ENCODE measurements at places on chromosomes 6 and 20.
A peak's percentile ranks its signal among the peaks of the same experiment; 100 is the strongest.

GRCh38 chr20:37852666-37853065 lies 50.3 kb upstream of the VSTM2L start:
- no peak for DNase-seq

GRCh38 chr6:119162134-119162775 lies 83.8 kb upstream of the FAM184A start:
- no peak for DNase-seq

DNA sequence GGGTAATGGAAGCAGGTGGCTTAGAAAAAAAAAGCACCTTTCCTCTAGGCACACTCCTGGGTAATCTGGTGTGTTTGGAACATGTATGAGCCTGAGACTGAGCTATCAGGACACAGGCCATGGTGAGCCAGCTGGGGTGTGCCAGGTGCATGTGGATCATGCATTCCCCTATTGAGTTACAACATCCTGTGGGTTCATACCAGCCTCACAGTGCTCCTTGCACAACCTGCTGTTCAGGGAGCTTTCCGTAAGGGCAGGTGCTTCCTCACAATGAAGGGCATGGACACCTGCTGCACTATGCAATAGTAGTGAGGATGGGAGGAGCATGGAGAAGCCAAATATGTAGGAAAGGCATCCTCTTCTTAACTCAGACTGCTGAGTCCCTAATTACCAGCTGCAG lies 197.2 kb upstream of the SUPT3H start:
- DNase-seq, result no peak

DNA sequence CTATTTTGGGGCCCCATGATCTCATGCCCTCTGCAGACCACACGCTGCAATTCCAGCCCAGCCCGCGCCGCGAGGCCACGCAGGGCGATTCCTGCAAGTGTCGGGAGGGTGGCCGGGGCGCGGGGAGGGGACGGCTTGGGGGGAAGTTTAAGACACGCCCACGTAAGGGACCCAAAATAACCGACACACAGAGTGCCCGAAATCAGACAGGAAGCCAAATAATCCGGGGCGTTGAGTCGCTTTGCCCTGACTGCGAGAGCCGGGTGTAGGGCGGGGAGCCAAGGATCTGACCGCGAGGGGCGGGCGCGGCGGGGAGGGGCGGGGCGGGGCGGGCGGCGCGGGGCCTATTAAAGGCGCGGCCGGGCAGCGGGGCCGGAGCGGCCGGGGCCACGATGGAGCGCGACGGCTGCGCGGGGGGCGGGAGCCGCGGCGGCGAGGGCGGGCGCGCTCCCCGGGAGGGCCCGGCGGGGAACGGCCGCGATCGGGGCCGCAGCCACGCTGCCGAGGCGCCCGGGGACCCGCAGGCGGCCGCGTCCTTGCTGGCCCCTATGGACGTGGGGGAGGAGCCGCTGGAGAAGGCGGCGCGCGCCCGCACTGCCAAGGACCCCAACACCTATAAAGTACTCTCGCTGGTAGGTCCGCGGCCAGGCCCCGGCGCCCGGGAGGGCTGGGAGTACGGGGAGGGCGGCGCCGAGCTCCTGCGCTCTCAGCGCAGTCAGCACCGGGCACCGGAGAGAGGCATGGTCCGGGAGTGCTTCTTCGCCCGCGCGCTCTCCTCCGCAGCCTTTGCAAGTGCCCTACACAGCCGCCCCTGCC lies at the start of gene ENPP1:
Gene ENPP1 (plus strand): TSS at position 377 of the 816 bp plus-strand sequence. CDS start 16 bp downstream, at position 393.
- peak; percentile 28 for DNase-seq

- no peak for DNase-seq
These were observed 40.5 kb downstream of the FAM110A start for GRCh38 chr20:873875-874607.

DNA sequence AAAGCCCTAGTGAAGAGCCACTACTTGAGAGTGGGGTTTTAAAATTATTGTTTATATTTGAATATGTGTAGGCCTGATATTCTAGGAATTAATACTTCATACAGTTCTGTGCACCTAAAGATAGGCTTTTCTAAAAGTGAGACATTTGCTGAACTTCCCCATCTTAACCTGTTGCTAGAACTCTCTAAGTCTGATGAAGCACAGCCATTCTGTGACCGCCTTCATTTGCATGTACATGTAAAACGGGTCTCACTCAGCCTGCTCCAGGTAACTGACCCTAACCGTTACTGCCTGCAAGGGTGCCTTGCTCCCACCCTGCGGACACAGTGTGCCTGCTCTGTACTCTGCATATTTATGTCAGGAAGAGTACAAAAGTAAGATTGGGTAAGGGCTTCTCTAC lies 44.3 kb upstream of the IRF4 start:
- DNase-seq, result no peak

GRCh38 chr20:22916021-22916842 lies 118.9 kb upstream of the SSTR4 start:
- no peak for DNase-seq

DNA sequence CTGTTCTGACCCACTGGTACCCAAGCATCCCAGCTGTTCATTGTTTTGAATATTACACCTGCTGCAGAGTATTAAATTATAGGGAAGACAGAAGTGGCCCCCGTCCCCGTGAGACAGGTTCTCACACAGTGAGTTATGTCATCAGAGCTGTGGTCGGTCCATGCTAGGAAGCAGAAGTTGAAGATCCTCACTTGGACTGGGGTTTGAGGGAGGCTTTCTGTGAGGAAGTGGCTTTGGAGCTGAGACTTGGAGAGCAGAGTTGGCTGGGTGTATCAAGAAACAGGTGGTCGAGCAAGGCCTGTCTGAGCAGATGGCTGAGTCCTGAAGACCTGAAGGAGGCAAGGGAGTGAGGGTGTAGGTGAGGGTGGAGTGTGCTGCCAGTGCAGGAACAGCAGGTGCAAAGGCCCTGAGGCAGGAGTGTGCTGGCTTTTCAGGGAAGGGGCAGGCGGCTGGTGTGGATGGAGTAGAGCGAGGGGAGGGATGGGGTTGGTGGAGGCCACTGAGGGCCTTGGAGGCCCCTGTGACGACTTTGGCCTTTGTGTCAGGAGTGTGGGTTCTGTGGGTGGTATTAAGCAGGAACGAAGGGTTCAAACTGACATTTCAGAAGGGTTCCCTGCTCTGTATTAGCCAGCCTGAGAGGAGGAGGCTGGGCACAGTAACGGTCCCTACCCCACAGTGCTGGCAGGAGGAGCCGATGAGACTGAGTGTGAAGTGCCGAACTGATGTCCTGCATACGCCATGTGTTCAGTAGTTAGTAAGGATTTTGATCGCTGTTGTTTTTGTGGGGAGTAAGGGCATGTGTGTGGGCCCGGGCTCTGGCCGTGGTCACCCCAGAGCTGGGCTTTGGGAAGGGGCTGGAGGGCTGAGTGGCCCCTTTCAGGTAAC lies 11.8 kb downstream of the SRC start:
- DNase-seq, result no peak

DNA sequence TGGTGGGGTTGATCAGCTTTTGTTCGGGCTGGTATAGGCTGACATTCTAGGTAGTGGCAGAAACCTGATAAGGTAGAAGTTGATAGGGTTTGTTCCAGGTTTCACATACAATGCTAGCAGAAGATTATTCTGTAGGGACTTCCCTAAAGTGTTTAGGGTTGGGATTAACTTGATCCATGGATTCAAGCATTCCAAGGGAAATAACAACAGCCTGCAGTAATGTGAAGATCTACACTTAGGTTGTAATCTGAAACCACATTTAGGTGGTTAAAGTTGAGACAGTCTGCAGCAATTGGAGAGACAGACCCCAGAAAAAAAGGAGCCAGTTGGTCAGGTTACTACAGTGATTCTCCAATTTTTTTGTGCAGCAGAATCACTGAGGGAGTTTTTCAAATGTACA lies 56.1 kb downstream of the GJA1 start:
- no peak for DNase-seq

- DNase-seq, result no peak
These were observed 83.9 kb downstream of the SAMD3 start for GRCh38 chr6:130138909-130139242.

DNA sequence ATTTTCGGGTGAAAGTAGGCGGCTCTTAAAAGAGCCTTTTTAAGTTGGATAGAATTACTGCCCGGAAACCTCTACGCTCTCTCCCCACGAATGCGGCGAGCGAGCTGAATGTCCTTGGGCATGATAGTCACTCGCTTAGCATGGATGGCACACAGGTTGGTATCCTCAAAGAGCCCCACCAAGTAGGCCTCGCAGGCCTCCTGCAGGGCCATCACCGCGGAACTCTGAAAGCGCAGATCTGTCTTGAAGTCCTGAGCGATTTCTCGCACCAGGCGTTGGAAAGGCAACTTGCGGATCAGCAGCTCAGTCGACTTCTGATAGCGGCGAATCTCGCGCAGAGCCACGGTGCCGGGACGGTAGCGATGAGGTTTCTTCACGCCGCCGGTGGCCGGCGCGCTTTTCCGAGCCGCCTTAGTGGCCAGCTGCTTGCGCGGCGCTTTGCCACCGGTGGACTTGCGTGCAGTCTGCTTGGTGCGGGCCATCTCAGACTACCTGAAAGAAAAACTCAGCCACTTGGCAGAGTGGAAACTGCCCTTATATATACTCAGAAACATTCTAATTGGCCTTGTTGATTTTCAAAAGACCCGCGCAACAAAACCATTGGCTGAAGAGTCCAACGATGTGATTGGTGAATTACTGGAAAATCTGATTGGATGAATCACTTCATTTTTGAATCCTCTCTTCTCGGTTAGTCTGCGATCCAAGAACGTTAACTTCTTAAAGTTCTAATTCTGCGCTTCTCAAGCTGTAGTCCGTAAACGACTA lies 93.9 kb upstream of the BTN3A2 start:
- peak; percentile 78 for DNase-seq

GRCh38 chr6:9527679-9528286 lies 887.1 kb downstream of the TFAP2A start:
- DNase-seq, result no peak

DNA sequence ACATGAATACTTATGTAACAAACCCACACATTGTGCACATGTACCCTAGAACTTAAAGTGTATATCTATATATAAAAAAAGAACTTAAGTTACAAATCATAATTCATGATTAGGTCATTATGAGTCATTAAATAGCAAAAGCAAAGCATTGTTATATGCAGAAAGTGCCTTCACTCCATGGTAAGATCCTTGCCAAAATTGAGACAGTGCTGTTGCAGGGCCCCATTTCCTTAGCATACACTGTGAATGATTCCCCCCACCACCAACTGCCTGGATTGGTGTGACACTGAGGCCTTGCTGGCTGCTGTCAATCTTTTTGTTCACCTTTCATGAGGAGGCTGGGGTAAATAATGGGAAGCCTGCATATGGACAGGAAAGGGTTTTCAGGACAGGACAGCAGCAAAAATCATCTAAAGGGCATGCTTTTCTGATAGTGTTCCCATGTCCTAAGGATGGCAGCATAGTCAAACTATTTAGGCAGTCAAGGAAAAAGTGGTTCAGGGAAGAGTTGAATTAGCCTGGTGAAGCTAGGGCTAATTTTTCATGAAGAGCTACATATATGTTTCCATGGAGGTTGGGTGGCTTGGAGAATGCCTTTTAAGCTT lies 188.2 kb upstream of the ASCC3 start:
- DNase-seq, result no peak

GRCh38 chr6:136532030-136532429 lies 18.2 kb downstream of the MAP7 start:
- DNase-seq, result no peak

GRCh38 chr6:44072959-44073611 lies 54.2 kb downstream of the MRPL14 start:
- DNase-seq, result no peak

- no peak for DNase-seq
These were observed 47.1 kb downstream of the IRF4 start for GRCh38 chr6:438634-439170.

DNA sequence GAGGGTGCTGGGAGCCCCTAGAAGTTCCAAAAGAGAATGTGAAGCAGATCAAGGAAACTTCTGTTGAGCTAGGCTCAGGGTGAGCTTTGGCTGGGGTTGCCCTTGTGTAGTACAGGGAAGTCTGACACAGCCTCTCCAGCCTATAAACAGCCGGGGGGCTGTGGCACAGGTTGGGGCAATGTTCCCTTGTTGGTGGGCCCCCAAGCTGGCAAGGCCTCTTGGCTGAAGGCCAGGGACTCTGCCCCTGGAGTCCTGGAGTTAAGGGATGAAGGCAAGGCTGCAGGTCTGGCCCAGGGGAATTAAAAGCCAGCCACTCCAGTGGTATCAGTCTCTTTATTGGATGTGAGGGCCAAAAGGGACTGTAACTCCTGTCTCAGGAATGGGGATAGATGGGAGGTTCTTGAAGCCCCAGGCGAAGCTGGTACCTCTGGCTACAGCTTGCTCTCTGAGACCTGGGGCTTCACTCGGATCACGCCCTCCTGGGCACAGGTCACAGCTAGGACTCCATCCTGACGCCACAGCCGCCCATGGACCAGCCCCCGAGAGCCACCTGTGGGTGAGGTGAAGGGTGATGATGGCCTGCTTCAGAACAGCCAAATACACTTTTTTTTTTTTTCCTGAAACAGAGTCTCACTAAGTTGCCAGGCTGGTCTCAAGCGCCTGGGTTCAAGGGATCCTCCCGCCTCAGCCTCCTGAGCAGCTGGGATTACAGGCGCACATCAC lies 8.0 kb downstream of the SNX21 start:
- no peak for DNase-seq

DNA sequence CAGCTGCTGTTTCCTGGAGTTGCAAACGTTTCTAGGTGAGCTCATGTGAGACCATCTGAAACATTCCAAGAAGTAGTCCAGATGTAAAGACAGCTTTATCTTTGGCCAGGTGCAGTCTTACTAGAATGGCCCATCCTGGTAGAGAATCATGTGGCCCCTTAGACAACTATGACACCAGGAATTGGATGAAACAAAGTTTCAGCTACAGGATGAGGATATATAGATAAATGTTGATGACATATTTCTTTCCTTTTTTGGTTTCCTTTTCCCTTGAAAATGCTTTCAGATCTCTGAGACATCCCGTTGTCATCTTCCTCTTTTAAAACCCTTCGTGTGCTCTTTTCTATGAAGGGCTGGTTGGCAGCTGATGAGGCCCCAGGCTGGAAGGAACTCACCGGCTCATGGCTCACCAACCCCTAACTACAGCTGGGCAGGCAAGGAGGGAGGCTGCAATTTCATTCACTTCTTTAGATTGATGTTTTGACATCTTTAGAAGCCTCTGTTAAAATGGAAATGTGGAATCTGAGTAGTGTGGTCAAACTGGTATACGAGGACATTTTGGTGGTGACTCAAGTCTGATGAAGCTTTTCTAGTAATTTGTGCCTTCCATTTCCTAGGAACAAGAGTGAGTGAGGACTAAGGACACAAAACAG lies 167.9 kb upstream of the TNFAIP3 start:
- DNase-seq, result no peak
